CD4-positive, alpha-beta memory T cell (primary cell): ENCODE measurements at places on chromosomes 7 and 10. TPM values are rescaled to one million over a fixed set of nuclear protein-coding genes. Genes with fewer than 3 reads are reported as not detected.

DNA sequence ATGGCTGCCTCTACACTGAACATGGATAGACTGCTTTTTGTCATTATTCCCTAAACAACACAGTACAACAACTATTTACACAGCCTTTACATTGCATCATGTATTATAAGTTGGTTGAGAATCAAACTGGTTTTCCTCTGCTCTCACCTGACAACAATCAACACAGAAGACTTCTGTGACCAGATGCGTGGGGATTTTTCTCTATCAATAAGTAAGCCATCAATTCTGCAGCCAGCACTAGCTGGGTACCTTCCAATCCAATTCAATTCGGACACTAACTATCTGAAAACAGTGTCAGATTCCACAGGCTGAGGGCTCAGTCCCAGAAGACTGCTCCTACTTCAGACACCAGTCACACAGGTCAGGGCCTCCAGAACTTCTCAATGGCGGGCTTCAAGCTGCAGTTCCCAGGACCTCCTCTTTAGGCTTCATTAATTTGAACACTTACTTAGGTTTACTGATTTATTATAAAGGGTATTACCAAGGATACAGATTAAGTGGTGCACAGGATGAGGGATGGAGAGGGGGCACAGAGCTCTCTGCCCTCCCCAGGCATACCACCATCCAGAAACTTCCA lies 36.4 kb upstream of the ASL start:
- DNase-seq = no peak

- DNase-seq = no peak
These were observed 11.2 kb upstream of the PRDX3 start for GRCh38 chr10:119189811-119190282.

GRCh38 chr7:155810770-155811559 lies 1.3 kb downstream of the SHH start:
- DNase-seq = no peak

DNA sequence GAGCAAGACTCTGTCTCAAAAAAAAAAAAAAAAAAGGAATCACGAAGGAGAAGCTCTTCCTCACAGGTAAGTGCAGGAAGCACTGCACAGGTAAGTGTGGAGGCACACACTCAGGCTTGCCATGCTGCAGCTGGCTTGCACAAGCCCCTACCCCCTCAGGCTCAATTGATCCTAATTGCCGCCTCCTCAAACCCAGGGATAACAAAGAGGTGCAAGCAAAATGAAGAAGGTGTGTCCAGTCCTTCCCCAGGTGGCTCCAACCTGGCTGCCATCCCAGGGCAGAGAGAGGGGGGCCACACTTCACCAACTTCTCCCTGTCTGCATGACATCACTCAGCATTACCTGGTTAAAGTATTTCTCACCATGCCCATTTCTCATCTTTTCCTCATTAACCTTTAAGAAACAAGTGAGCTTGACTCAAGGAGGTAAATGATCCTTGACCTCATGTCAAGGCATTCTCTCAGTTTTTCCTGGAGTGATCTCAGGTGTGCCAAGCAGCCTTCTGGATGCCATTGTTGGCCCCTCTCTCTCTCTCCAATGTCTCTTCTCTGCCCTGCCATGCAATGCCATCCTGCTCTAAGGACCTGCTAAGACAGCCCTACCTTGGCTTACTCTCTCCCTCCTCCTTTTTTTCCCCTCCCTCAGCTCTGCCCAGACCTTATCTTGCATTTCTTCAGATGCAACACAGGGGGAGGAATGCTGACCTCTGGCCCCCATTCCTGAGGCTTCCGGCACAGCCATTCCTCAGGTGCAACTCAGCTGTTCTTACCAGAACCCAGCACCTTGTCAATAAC lies 13.0 kb upstream of the TRPV6 start:
- no peak for DNase-seq

Gene LIPF
- total RNA-seq = not detected

DNA sequence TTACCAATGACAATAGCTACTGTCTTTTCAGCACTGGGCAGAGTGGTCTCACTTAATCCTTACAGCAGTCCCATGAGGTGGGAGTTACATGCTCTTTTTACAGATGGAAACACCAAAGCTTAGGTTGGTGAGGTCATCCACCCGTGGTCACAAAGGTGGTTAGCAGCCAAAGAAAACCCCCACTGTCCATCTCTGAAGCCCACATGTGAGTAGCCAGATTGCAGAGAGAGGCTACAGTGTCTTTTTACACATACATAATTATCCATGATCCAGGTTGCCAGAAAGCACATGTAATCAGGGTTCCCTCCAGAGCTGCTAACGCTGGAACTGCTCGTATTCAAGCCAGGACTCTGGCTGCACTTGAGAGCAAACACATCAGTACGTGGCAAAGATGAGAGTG lies 24.6 kb upstream of the ANKRD2 start:
- no peak for DNase-seq

- DNase-seq = no peak
These were observed 145.8 kb downstream of the EMX2 start for GRCh38 chr10:117688358-117688757.

DNA sequence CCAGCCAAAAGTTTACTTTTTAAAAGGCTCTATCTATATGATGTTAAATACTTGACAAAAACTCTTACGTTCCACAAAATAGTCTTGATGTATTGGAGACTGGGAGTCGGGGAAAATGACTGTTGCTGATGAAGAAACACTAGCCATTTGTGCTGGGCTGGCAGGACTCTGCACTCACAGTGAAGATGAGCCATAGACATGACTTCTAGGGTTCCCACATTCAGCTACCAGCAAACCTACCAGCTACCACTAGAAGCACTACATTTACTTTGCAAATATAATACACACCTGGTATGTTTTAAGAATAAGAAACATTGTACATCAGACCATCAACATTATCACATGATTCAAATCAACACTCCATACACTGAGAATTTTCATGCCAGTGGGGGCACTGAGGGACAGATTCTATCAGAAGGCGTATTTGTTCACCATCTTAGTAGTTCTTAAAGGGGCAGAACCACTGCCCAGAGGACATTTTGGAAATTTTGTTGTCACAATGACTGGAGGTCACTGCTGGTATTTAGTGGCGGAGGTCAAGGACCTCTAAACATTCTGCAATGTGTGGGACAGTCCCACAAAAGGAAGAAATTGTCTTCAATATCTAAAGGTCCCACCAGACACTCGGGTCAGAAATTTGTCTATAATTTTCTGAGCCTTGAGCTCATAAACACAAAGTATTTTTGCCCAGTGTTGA lies 52.3 kb downstream of the PARD3 start:
- no peak for DNase-seq

Gene PIP
- total RNA-seq = not detected

GRCh38 chr10:113740850-113741249 lies 10.6 kb upstream of the PLEKHS1 start:
- DNase-seq = no peak

GRCh38 chr7:79159040-79159664 lies 294.3 kb downstream of the MAGI2 start:
- no peak for DNase-seq

DNA sequence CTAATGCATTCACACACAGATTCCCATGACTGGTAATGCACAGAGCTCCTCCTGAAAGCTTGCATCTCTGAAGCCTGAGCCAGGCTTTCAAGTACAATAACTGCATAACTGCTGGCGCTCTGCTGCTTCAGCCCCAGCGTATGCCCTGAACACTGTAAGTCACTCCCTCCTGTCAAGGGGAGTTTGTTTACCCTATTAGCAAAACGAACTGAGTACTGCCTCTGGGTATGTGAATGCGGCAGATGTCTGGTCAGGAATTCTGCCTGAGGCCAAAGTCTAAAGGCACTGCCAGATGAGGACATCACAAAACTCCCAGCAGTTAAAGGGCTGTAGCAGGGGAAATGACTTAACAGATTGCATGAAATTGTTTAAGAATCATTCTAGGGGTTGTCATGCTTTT lies 97.7 kb downstream of the NRCAM start:
- no peak for DNase-seq

- DNase-seq = no peak
These were observed 569.6 kb downstream of the LRMDA start for GRCh38 chr10:76001019-76001418.

DNA sequence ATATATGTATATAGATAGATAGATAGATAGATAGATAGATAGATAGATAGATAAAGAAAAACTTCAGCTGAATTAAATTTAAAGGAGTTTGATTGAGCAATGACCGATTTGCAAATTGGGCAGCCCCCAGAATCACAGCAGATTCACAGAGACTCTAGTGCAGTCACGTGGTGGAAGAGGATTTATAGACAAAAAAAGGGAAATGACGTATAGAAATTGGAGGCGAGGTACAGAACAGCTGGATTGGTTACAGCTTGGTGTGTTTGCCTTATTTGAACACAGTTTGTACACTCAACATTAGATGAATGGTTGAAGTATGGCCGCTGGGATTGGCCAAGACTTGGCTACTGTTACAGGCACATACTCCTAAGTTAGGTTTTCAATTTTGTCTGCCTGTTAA lies 8.2 kb upstream of the PODXL start:
- no peak for DNase-seq

- no peak for DNase-seq
These were observed 34.6 kb upstream of the BTRC start for GRCh38 chr10:101319241-101319915.

Gene OGDHL
- not detected for total RNA-seq

Gene MKX
- total RNA-seq = not detected

GRCh38 chr10:42878821-42879195 lies 96.2 kb downstream of the BMS1 start:
- DNase-seq = no peak

DNA sequence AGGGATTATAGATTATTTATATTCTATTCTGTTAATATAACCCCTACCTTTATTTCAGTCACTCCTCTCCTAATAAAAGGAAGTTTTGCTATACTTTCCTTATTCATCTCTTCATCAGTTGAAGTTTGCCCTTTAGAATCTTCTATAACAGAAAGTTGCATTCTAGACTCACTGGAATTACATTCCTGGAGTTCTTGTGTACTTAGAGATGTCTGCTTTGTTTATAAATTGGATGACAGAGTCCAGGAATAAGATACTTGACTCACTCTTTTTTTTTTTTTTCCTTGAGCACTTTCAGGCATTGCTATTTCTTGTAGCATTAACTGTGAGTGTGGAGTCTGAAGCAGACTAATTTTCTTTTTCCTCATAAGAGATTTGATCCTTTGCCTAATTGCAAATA lies 640.8 kb downstream of the XPNPEP1 start:
- no peak for DNase-seq

DNA sequence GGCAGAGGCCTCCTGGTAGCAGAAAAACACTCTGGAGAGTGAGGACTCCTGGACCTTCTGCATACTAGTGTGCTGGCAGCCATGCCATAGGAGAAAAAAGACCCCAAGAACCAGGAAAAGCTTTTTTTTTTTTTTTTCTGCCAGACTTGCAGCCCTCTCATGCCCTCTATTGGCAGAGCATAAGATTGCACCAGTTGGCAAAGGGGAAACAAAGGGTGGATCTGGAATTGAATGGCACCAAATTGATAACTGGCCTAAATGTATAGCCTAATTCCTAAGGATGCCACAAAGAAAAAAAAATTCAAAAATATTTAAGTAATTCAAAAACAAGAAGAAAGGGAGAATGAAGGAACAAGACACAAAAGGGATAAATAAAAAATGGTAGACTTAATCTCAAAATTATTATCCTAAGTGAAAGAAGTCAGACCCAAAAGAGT lies 112.5 kb upstream of the GHITM start:
- DNase-seq = no peak

Gene GPNMB
- 32.5 TPM for total RNA-seq

- DNase-seq = no peak
These were observed 23.4 kb downstream of the RPP38 start for GRCh38 chr10:15120523-15120922.

DNA sequence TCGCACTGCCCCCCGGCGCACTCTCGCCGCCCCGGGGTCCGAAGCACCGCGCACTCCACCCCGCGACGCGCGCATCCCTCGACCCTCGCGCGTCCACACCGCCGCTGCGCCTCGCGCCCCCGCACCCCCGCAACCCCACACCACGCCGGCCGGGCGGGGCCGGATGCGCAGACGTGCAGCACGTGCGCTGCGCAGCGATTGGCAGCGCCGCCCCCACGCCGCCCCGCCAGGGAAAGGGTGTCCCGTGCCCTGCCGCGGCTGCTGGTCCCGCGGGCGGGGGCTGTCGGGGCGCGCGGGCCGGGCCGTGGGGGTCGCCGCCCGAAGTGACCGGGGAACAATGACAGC lies 53.7 kb upstream of the KDM7A start:
- DNase-seq = peak; percentile 81

- DNase-seq = no peak
These were observed 149.8 kb downstream of the DGKI start for GRCh38 chr7:137696988-137697387.

DNA sequence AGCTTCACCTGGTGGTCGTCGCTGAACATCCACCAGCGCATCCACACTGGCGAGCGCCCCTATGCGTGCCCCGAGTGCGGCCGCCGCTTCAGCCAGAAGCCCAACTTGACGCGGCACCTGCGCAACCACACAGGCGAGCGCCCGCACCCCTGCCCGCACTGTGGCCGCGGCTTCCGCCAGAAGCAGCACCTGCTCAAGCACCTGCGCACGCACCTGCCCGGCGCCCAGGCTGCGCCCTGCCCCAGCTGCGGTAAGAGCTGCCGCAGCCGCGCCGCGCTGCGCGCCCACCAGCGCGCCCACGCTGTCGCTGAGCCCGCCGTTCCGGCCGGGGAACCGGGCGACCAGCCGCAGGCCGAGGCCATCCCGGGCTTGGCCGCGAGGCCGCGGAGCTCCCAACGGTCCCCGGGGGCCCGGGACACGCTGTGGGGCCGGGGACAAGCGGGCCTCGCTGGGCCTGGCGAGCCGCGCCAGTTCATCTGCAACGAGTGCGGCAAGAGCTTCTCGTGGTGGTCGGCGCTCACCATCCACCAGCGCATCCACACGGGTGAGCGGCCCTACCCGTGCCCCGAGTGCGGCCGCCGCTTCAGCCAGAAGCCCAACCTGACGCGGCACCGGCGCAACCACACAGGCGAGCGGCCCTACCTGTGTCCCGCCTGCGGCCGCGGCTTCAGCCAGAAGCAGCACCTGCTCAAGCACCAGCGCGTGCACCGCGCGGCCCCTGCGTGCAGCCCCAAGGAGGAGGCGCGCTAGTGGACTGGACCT lies 18.4 kb downstream of the ZNF775 start:
- DNase-seq = no peak

DNA sequence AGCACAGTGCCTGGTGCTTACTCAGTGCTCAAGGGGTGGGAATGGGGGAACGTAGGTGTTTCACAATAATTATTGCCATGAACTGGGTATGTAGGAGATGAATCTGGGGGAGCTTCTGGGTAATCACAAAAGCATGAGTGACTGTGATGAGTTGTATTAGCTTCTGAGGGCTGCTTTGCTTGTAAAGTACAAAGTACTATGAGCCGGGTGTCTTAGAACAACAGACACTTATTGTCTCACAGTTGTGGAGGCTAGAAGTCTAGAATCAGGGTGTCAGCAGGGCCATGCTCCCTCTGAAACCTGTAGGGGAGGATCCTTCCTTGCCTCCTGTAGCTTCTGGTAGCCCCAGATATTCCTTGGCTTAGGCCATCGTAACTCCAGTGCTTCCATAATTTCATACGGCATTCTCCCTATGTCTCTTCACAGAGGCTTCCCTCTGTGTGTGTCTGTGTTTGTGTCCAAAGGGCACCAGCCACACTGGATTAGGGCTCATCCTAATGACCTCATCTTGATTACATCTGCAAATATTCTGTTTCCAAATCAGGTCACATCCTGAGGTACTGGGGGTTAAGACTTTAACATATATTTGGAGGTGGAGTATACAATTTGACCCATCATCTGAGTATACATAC lies 84.8 kb upstream of the AGBL3 start:
- DNase-seq = no peak

Gene HOXA2
- not detected for total RNA-seq
